ENCODE measurements at places on chromosomes 12 and 14.

DNA sequence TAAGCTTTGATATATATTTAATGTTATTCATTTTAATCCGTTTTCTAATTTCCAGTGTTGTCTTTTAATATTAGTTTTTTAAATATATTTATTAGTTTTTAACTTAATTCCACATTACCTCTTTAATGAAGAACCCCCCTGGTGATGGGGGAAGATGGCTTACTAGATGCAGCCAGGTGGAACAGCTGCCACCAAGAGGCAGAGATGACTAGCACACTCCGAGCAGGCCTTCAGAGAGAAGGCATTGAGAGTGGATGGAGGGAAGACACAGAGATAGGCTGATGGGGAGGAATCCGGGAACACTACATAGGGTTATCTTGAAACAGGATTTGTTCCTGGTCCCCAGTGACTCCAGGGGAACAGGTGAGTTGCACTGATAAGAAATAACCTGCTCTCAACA lies 771.6 kb downstream of the LRFN5 start:
- DNase-seq: no peak

- DNase-seq: no peak
Observed at GRCh38 chr12:4049298-4050080, 176.3 kb upstream of the PARP11 start.

GRCh38 chr12:41206298-41206697 lies 18.2 kb downstream of the PDZRN4 start:
- no peak for DNase-seq

- DNase-seq: no peak
Observed at GRCh38 chr12:119615518-119616475, 22.2 kb downstream of the TMEM233 start.

GRCh38 chr12:41772478-41772877 lies 372.2 kb downstream of the GXYLT1 start:
- DNase-seq: no peak

DNA sequence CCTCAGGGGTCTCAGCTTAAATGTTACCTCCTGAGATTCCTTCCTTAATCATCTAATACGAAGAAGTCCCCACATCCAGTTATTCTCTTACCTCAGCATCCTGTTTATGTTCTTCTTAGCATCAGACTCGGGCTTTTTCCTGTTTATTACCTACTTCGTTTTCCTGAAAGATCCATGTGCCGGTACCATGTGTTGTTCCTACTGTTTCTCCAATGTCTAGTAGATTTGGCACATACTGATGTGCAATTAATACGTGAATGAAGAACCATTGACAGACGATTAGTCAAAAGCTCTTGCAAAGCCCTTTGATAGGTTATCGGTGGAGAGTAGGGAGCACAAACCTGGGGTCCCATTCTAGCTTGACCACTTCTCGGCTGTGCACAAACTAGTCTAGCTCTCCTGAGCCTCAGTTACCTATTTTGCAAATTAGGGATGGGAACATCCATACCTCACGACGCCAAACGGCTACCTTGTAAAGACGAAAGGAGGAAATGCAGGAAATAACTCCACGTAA lies 735 bp upstream of the MAPKAPK5 start:
- DNase-seq: no peak

DNA sequence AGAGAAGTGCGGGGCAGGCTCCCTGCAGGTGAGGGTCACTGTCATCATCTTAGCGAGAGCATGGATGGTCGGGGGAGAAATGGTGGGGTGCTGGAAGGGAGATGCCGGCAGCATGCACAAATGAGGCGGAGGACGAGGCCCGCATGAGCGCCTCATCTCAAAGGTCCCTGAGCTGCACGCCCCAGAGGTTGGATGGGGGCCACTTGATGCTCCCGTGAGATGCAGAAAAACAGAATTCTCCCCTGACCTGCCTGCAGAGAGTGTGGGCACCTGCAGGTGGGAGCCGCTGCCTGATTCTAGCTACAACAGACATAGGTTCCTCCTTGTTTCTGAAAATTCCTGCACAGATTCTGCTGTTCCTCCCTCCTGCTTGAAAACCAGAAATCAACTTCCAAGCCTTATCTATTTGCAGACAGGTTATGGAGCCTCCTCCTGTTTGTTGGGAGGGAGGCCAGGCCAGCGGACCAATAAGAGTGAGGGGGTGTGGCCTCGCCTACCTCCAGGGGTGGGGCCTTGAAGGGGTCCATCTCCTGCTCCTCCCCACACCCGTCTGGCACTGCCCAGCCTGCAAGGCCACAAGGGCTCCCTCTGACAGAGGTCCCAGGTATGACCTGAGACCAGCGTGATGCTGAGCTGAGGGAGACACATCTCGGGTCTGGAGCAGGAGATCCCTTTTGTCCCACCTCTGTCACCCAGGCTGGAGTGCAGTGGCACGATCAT lies 67.2 kb downstream of the KDM2B start:
- no peak for DNase-seq

GRCh38 chr14:75487155-75487671 lies 35.1 kb upstream of the BATF start:
- no peak for DNase-seq

DNA sequence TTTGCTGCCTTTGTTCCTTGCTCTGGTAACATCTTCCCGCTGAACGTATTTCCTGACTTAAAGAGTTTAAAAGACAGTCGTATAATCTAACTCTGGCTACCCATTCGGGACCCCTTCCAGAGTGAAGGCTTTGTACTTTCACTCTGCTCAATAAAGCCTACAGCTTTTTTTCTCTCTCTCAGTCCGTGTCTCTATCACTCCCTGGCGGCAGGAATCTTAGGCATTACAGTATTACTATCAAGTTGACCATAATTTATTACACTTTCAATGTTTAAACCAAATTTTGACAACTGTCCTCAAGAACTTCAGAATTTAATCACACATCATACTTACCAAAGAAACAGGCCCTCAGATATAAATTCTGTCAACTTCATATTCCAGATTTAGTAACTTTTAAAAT lies 967.9 kb downstream of the FSCB start:
- peak; percentile 22 for DNase-seq

DNA sequence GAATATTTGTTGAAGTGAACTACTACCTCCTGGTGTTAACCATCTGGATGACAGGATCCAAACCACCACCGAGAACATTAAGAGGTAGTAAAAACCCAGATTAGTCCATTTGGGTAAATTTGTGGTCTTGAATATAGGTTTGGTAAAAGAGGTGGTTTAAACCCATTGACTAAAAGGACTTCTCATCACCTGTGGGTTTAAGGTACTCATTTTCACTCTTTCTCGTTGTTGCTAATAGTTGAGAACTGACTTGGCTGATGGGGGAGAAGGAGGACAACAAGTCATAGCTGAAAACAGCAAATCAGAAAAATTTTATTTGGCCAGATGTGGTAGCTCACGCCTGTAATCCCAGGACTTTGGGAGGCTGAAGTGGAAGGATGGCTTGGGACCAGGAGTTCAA lies 59.2 kb downstream of the ACADS start:
- DNase-seq: no peak

DNA sequence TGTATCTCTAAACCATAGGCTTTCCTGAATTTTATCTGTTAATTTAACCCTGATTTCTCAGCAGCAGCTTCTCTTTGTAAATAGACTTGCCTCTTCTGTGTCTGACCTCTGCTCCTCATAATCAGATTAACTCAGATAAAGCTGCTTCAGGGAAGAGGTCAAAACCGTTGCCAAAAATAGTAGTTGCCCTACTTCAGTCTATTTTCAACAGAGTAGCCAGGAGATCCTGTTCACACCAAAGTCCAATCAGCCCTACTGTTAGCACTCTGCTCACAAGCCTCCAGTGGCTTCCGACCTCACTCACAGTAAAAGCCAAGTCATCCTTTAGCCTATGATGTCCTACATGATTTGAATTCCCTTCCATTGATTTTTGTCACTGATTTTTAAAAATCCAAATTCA lies 258.4 kb downstream of the PPFIA2 start:
- no peak for DNase-seq

DNA sequence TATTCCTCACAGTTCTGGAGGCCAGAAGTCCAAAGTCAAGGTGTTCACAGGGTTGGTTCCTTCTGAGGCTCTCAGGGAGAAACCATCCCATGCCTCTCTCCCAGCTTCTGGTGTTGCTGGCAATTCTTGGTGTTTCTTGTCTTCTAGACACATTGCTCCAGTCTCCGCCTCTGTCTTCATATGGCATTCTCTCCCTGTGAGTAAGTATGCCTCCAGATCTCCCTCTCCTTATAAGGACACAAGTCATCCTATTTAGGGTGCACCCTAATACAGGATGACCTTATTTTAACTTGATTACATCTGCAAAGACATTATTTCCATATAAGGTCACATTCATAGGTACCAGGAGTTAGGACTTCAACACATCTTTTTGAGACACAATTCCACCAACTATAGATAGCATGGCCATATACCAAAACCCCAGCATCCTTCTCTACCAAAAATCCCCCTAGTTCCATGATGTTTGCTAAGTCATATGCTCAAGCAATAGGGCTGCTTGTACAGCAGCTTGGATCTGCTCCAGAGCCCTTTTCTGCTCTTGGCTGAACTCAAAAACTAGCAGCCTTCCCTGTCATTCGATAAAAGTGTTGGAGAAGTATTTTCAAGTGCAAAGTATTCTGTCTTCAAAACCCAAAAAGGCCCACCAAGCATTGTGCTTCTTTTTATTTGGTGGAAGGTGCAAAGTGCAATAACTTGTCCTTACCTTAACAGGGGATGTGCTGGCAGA lies 79.2 kb upstream of the CMKLR1 start:
- DNase-seq: peak; percentile 72

DNA sequence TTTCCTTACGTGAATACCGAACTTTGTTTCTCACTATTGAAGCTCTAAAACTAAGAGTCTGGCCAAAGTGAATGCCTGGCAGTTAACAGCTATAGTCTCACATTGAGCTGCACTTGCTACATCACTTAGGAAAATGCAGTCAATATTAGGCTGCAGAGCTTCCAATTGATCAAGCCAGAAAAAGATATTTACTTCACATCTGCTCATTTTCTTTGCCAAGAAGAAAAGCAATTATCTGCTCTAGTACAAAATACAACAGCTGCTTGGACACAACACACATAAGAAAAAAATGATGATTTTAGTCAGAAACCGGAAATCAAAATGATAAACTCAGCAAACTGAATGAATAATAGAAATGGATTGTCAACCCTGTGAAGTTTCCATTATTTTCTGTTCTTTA lies 45.4 kb downstream of the TMTC1 start:
- DNase-seq: no peak

DNA sequence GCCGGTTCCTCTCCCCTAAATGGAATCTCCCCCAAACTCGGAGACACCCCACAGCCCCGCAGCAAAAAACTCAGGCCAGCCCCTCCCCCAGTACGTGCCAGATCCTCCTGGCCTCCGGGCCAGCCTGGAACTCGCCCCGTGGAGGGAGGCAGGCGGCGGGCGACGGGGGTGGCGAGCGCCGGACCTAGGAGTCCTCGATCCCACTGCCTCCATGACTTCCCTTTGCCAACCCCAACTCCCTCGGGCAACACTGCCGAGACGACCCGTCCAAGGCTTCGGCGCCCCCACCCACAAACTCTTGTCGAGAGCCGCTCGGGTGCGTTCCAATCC lies 400 bp downstream of the ADCY6 start:
- DNase-seq: no peak

DNA sequence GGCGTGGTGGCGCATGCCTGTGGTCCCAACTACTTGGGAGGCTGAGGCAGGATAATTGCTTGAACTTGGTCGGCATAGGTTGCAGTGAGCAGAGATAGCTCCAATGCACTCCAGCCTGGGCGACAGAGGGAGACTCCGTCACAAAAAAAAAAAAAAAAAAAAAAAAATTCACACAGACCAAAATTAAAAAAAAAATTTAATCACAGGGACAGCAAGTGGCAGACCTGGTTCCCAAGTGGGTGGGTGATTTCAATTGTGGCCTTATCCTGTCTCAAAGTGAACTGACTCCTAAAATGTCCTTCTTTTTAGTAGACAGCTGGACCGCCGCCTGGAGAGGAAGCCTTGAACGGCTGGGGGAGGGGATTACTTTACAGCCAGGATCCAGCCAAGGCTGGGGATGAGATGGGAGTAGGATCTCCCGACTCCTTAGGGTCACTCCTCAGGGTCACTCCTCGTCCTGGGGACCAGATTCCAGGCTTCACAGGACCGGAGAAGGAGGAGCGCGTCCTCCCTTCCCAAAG lies 1.5 kb upstream of the KCNH3 start:
- DNase-seq: no peak

DNA sequence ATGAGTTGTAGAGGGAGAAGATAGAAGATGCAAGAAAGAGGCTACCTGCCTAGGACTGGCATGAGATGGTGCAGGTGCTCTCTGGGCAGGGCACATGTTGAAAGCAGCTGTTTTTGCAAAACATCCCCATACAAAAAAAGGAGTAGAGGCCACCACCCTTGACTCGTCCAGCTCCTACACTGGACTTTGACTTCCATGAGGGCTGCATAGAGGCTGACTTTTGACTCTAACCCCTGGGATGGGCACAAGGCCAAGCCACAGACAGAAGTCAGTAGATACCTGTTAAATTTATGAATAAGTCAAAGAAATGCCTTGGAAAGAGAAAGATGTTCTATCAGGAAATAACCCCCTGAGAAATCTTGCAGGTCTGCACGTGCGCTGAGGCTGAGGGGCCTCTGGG lies 1139.1 kb upstream of the TMEM132C start:
- DNase-seq: no peak

- no peak for DNase-seq
Observed at GRCh38 chr12:54549774-54550451, 512 bp downstream of the PDE1B start.

GRCh38 chr14:26730929-26731618 lies 133.2 kb upstream of the NOVA1 start:
- DNase-seq: peak; percentile 28

DNA sequence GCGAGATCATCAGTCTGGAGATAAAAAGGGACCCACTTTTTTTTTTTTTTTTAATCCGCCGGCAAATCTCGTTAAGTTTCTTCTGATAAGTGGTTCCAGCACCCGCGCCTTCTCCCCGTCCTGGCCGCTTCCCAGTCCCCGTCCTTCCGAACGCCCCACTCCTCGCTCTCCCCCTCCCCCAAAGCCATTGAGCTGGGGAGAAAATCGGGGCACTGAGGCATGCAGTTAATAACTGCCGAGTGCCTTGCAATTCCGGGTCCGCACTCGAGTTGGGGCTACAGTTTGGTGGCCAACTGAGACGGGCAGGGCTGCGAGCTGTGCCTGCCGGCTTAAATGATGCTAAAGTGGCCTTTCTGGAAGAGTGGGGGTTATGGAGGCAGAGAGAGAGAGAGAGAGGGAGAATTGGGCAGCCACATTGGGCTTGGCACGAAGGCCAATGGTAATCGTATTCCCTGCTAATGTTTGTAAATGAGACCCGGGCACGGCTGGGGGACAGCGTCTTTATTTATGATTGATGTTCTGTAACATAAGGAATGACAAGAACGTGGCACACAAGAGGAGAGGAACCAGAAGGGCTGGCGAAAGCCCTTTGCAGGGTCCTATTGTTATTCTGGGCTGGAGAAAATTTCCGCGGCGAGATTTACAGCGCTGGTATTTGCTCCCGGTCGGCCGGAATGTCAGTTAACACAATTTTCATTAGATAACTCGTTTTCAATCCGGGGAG lies 115.4 kb upstream of the MYL2 start:
- no peak for DNase-seq
